Activated T-helper 1 cell treated with anti-CD3 and anti-CD28 coated beads, Interleukin-12 subunit alpha, Interleukin-12 subunit beta, Interleukin-2, Interleukin-4 antibody, amounts not matched to agents 30 ng/mL and 10 ng/mL and 1 ng/mL, durations not matched to agents 14 hours and 24 hours and 36 hours (primary cell): ENCODE measurements at places on chromosomes 2 and 18. TPM values are rescaled to one million over a fixed set of nuclear protein-coding genes. Genes with fewer than 3 reads are reported as not detected.

Gene SERPINB11
- total RNA-seq: not detected in 2 replicates

Gene ALPP
- total RNA-seq: not detected in 2 replicates

Gene RAB6D
- not detected in 2 replicates for total RNA-seq

Gene CCDC102B
- total RNA-seq: 1.1 TPM in 2 replicates

Gene ACADL
- total RNA-seq: not detected in 2 replicates

Gene PRKCE
- 11.7 and 12.7 TPM in 2 replicates for total RNA-seq

Gene HOXD9
- total RNA-seq: not detected in 2 replicates

Gene NEU2
- total RNA-seq: not detected in 2 replicates

Gene TMEM131
- total RNA-seq: 36.5 and 38.4 TPM in 2 replicates

Gene SP5
- not detected in 2 replicates for total RNA-seq

Gene WNT10A
- 0.10 and 0.18 TPM in 2 replicates for total RNA-seq

Gene LAMA1
- not detected in 2 replicates for total RNA-seq

Gene ESPNL
- 0.05 and 0.20 TPM in 2 replicates for total RNA-seq

Gene TSPYL6
- total RNA-seq: not detected in 2 replicates

Gene SP100
- 161 and 171 TPM in 2 replicates for total RNA-seq

Gene PRKD3
- 23.9 and 24.3 TPM in 2 replicates for total RNA-seq

Gene TMEM198
- total RNA-seq: 2.9 and 3.3 TPM in 2 replicates

Gene CYP1B1
- 12.7 and 14.7 TPM in 2 replicates for total RNA-seq

Gene ZC3H8
- total RNA-seq: 32.9 and 37.4 TPM in 2 replicates

Gene TOGARAM2
- total RNA-seq: 5.8 and 6.0 TPM in 2 replicates

Gene SRD5A2
- not detected in 2 replicates for total RNA-seq

Gene CHRND
- not detected in 2 replicates for total RNA-seq

Gene CUL3
- 97.1 and 103 TPM in 2 replicates for total RNA-seq

Gene PLEK
- 3.2 TPM in 2 replicates for total RNA-seq
